ENCODE measurements at places on chromosomes 2 and 18. TPM values are rescaled to one million over a fixed set of nuclear protein-coding genes. Genes with fewer than 3 reads are reported as not detected.

Gene CDCA7
- total RNA-seq = 81.5 TPM

Gene ATP8B1
- total RNA-seq = 0.25 TPM

Gene TXNL4A
- total RNA-seq = 106 TPM

DNA sequence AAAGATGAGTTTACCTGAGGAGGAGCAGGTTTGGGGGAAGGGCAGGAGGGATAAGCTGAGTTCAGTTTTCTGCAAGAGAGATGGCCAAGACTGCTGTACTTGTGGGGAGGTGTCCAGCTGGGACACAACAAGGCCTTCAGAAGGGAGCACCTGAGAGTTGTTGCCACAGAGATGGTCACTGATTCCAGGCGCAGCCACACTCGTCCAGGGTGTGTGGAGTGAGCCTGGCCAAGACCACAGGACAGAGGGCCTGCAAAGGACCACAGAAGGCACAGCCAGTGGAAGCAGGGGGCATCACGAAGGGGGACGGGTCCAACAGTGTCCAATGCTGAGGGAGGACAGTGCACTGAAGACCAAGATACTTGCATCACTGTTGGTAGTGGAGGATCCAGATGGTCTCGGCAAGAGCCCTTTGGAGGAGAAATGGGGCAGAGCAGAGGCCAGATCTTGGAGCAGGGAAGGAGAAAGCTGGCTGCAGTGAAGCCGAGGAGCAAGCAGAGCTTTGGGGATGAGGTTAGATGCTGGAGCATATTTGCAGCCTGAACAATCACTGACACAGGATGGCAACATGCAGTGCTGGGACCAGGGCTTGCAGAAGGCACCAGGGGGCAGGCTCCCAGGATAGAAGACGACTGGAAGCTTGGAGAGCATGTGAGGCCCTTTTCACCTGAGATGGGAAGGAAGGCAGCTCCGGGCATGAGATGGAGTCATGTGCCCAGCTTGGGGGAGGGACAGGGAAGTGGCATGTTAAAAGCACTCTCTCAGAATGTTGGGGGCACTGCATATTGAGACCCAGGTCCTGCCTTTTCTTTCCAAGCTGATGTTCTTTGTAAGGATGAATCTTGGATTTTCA is 214.0 kb downstream of the CYP26B1 start:
- DNase-seq = no peak

- DNase-seq = no peak
Measured at GRCh38 chr18:50199921-50200320, 5.0 kb upstream of the MYO5B start.

GRCh38 chr2:234606896-234607295 is 110.0 kb upstream of the ARL4C start:
- no peak for DNase-seq
